ENCODE measurements at places on chromosomes 12 and 14. TPM values are rescaled to one million over a fixed set of nuclear protein-coding genes. Genes with fewer than 3 reads are reported as not detected.

DNA sequence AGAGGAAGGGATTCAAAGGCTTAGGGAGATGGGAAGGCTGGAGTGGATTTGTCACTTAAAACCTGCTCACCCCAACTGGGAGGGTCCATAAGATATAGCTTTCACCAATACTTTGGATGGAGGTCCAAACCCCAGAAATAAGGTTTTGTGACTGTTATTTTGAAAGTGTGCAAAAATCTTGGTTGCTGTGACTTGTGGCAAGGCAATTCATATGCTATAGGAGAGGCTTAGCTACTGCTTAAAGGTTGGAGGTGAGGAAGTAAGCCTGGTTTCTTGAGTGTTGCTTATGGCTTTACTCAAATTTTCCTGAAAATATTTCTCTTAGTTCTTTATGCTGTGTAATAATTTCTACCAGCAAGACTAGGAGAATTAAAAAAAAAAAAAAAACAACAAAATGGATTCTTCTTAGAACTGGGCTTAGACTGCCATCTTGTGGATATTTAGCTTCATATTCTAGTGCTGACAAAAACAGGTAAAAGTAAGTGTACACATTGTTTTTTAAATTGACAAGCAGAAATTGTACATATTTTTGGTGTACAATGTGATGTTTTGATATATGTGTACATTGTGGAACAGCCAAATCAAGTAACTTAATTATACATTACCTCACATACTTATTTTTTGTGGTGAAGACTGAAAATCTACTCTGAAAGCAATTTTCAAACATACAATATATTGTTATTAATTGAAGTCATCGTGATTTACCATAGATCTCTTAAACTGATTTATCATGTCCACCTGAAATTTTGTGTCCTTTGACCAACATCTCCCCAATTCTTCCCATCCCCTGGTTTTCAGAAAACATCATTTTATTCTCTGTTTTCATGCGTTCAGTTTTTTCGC lies 23.0 kb downstream of the PDE6H start:
- DNase-seq: no peak

- peak; percentile 99 for DNase-seq
Measured at GRCh38 chr12:62724947-62725451, 210.0 kb downstream of the PPM1H start.

Gene NANOG
- not detected for total RNA-seq

DNA sequence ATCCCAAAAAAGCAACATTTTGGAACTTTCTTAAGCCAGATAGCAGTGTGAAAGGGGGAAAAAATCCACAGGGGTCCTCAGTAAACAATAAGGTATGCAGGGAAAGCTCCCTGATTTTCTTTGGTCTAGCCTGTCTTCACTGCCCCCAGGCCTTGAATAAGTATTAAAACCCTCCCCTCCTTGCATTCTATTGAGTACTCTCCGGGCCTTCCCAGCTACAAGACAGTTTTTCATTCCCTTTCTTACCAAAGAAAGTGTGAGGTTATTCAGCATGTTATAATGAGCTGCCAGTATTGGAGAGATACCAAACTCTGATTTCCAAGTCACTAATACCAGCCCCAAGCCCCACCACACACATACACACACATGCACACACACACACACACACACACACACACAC lies 59.8 kb upstream of the KIF21A start:
- DNase-seq: no peak

- no peak for DNase-seq
Measured at GRCh38 chr12:15037091-15037687, 64.3 kb downstream of the PDE6H start.

Gene LALBA
- not detected for total RNA-seq

DNA sequence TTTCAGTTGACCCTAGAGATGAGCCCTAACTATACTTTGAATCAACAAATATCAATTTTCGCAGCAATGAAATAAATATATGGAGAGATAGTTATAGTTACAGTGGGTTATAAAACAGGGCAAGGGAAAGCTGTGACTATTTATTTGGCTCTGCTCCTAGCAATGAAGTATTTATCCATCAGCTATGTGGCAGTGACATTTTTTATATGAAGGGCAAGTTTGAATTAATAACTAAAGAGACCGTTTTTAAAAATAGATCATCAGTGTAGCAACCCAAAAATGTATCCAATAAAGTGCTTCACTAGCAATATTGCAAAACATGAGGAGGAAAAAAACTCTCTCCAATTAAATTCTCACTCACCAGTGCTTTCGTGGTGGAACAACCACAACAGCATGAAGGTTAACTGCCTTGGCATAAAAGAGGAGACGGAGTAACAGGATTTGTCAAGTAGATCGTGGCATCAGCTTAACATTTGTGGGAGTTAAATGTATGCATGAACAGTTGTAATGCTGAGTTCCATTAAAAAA lies 58.1 kb upstream of the NUDT4 start:
- DNase-seq: no peak

DNA sequence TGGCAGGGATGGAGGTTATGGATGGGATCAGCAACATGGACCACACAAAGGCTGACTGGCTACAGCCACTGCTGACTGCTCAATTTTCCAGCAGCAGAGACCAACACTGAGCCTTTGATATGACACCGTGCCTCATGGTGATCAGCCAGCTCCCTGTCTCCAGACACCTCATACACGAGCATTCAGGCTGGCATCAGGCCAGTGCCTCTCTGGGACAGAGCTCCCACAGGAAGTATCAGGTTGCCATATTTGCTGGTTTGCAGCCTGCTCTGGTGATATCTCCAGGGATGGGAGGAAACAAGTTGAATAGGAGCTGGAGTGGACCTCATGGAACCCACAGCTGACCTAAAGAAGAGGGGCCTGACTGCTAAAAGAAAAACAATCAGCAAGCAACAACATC lies 471.2 kb upstream of the ATXN7L3B start:
- DNase-seq: no peak

GRCh38 chr12:10634427-10634826 lies 21.0 kb upstream of the MAGOHB start:
- DNase-seq: no peak

Gene TROAP
- 45.4 TPM for total RNA-seq

- DNase-seq: no peak
Measured at GRCh38 chr12:72053604-72054003, 115.0 kb downstream of the TPH2 start.

- no peak for DNase-seq
Measured at GRCh38 chr14:64098120-64098519, 196.1 kb downstream of the ESR2 start.

Gene PLBD2
- total RNA-seq: 20.1 TPM

Gene MDGA2
- total RNA-seq: 0.23 TPM

- DNase-seq: no peak
Measured at GRCh38 chr14:70856851-70857495, 47.7 kb upstream of the MAP3K9 start.

DNA sequence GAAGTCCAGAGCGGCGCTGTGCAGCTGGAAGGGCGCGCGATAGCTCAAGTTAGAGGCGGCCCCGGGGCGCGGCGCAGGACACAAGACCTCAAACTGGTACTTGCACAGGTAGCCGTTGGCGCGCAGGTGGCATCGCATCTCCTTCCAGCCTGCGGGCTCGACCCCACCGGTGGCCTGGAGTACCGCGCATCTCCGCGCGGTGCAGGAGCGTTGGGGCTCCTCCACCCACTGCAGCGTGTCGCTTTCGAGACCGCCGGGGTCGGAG lies 553 bp downstream of the CLEC14A start:
- DNase-seq: no peak

DNA sequence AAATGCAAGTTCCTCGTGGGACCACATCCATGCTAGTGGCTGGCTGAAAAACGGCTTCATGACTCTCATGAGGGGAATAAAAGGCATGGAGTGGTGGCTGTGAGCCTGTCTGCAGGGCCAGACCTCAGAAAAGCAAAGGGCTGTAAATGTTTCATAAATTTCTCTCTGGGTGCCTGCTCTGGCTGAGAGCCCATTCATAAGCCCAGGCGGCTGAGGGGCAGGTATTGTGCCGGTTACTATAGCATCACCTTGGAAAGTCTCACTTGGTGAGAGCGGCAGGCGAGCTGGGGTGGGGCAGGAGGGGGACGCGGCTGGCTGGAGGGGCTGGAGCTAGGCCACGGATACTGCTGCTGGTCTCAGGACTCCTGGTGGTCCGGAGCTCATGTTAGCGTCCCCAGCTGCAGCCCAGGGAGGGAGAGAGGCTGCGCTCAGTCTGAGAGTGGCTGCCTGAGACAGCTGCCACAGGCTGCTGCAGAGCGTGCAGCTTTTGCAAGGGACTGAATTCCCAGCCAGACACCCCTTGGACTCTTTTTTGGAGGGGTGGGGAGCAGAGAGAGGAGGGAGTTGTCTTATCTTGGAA lies at the start of gene SLC17A8:
TSS of gene SLC17A8 (plus strand) at position 431 of the 580 bp plus-strand sequence. CDS start 318 bp downstream, outside the sequence.
- DNase-seq: no peak

- DNase-seq: no peak
Measured at GRCh38 chr12:68364328-68364727, 32.2 kb upstream of the MDM1 start.

Gene ZDHHC22
- total RNA-seq: not detected

- no peak for DNase-seq
Measured at GRCh38 chr12:49863946-49864797, 21.3 kb upstream of the BCDIN3D start.

GRCh38 chr12:42428850-42429249 lies 102.9 kb downstream of the PPHLN1 start:
- no peak for DNase-seq

GRCh38 chr14:100894416-100894815 lies 9.1 kb downstream of the RTL1 start:
- DNase-seq: no peak

DNA sequence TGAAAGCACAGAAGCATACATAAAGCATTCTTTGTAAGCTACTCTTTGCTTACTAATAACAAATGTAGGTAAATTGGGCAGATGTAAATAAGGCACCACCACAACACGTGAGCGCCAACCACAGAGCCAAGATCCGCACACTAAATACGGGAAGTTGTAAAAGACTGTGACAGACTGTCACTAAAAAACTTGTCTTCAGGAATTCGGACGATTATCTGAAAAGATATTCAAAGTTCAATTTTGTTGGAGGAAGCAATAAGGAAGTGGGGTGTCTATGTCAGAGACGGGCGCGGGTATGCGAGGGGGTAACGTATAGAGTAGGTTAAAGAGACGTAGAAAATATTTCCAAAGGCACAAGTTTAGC lies 1.5 kb upstream of the HSP90B1 start:
- no peak for DNase-seq

DNA sequence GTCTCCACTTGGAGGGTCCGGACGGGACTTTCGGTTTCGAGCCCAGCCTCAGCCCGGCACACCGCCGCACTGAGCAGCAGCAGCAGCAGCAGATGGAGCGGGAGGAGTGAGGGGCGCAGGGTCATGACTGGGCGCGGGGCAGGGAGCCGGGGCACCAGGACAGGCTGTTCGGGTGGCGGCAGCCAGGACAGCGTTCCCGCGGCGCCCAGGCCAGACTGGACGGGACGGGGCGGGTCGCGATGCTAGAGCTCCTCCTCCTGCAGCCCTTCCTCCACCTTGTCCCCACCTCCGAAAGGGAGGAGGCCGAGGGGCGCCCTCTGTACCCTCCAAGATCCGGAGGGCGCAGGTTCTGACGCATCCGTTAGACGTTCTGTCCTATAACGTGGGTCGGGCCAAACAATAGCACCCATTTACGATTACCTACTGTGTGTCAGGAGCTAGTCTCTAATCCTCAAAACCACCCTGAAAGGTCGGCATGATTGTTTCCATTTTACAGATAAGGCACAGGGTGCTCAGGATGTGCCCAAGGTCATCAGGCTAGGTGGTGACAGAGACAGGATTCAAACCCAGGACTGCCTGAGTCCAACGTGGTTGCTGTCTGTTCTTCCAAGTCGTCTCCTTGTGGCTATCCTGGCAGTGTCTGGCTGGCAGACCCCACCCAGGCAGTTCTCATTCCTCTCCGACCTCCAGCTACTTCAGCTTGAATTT lies at the start of gene FKBP11:
TSS of gene FKBP11 (minus strand) at position 189 of the 708 bp plus-strand sequence. CDS start at position 125, 64 bp downstream.
- DNase-seq: no peak

- DNase-seq: no peak
Measured at GRCh38 chr12:10027311-10027710, 3.2 kb upstream of the CLEC9A start.

Gene SLC10A1
- not detected for total RNA-seq
